ENCODE measurements at places on chromosomes 2 and 18.
A peak's percentile ranks its signal among the peaks of the same experiment; 100 is the strongest.

GRCh38 chr2:28594000-28594331 is 98.1 kb downstream of the PLB1 start:
- no peak for DNase-seq

DNA sequence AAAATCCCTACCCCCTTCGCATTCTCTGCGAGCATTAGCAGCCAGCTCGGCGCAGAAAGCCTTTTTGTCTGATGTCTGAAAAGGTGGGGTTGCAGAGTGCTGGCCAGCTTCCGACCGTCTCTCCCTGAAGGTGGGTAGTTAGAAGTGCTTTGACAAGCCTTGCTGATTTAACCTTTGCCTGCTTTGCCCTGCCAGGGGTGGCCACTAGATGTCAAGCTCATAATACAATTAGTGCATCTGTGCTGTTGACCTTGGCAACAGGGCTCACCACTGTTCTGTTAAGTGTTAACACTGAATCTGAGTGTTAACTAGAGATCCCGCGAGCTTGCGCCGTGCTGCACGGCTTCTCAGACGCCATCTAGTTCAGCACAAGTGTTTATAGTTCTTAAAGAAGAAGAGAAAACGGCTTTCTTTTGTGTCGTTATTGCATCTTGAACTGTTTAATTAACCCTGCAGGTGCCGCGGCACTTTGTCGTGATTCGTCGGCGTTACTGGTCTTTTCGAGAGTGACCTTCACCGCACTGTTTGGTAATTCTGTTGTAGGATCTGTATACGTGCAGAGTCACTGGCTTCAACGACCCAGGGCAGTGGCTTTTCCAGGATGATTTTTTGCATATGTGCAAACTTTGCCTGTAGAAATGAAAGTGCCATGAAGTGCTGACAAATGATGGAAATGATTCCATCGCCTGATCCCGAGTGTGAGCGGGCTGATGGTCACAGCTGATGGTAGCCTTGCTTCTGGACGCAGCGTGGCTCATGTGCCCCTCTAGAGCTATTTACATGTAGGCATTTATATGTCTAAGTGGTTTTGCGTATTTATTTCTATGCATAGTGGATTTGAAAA is 5.5 kb downstream of the SALL3 start:
- DNase-seq, result peak; percentile 38

GRCh38 chr2:234861841-234862735 is 89.7 kb upstream of the SH3BP4 start:
- no peak for DNase-seq

DNA sequence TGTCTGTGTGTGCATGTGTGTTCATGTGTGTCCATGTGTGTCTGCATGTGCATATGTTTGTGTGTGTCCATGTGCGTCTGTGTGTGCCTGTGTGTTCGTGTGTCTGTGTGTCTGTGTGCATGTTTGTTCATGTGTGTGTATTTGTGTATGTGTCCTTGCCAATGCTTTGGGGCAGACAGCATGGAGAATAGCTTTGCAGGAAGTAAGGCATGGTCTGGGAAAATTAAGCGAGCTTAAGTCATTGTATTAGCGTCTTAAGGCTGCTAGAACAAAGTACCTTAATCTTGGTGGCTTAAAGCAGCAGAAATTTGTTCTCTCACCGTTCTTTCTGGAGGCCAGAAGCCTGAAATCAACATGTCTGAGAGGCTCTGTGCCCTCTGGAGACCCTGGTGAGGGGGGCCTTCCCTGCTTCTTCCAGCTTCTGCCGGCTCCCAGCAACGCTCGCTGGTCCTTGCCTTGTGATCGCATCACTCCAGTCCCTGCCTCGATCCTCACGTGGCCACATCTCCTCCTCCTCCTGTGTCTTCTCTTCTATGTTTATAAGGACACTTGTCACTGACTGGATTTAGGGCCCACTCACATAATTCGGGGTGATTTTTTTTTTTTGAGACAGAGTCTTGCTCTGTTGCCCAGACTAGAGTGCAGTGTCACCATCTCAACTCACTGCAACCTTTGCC is 3.8 kb downstream of the NEU2 start:
- DNase-seq, result no peak

- peak; percentile 2 for DNase-seq
These were observed 157.4 kb downstream of the TAF4B start for GRCh38 chr18:26383454-26384270.

DNA sequence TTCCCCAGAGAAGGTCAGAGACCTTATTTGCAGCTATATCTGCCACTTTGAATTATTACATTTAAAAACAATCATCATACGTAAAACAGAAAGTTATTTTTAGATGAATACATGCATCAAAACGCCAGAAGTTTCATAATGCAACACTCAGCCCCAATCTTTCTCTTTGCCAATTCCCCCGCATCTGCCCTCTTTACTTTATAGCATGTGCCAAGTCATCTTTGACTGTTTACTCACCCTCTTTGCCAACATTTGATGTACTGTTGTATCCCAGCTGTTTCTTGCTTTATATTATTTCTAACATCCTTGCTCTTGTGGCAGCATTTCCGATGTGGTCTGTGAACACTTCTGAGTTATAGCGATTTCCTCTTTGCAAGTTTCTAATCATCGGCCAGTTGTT is 86.2 kb downstream of the CRIM1 start:
- no peak for DNase-seq

GRCh38 chr2:45851111-45851510 is 199.6 kb downstream of the PRKCE start:
- no peak for DNase-seq

DNA sequence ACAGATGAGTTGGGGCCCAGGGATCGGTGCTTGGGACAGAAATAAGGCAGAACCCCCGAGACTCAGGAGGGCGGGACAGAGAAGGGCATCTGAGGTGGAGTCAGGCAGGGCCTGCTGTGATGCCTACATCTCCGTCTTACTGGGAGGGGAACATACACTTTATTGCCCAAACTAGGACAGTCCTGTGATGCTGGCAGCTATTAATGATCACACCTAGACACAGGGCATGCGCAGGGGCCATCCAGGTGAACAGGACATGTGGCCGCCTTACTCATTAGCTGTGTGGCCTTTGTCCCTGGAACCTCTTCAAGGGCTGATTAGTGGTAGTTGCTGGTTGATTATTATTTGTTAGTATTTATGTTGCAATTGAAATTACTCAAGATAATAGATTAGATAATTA is 33.2 kb downstream of the MLPH start:
- no peak for DNase-seq

DNA sequence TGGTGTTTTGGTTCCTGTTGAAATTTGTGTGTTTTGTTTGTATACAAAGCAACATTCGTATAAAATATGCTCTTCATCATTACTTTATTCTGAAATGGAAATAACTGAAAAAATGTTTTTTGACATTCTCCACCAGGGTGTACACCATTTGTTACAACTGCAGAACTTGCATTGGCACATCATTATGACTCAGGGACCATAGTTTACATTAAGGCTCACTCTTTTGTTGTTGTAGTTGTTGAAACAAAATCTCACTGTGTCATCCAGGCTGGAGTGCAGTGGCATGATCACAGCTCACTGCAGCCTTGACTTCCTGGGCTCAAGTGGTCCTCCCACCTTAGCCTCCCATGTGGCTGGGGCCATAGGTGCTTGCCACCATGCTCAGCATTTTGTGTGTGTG is 676.6 kb downstream of the TDRD15 start:
- no peak for DNase-seq

- DNase-seq, result peak; percentile 30
These were observed 10.5 kb downstream of the ONECUT2 start for GRCh38 chr18:57445488-57446319.

GRCh38 chr2:234558642-234559041 is 61.8 kb upstream of the ARL4C start:
- no peak for DNase-seq

DNA sequence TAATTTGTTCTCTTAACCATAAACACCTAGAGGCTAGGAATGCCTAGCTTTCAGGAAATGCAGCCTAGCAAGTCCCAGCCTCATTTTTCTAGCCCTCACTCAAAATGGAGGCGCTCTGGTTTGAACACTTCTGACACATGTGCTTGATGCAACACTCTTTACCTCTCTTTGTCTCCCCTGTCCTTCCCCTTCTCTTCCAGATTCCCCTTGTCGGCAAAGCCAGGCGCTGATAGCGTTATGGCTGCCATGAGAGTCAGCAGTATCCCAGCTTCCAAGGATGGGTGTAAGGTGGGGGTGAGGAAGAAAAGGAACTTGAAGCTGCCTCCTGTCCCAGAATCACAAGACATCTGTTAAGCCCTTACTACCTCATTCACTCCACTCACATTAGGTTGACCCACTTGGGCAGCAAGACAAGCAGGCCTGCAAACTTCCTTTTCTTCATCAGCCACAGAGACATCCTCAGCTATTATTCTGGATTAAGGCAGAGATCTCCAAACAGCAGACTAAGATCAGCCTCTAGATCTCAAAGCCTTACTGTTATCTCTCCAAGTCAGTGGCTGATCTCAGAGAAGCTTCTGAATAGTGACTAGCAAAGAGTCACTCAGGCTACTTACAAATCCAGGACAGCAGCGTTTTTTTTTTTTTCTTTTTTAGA is 1.9 kb upstream of the ST3GAL5 start:
- no peak for DNase-seq

DNA sequence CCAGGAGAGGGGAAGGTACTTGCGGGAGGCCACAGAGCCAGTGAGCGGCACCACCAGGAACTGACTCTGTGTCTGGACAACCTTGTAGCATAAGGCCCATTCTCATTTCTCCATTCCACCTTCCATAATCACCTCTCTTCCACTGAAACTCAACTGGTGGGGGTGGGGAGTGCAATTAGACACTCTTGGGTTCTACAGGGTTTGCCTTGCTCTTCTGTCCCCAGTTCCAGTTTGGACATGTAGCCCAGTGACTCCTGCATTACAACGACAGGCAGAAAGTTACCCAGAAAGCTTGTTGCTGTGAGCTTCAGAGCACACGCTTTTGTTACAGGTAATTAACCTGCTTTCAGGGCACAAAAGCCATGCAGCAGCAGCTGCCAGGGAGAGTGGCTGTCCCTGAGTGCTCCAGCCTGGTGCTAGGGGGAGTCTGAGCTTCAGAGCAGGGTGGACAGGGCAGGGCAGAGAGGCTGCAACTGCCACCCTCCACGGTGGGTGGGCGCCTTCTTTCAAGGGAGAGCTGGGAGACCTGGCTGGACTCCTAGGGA is 65.2 kb downstream of the COPS8 start:
- no peak for DNase-seq

- DNase-seq, result no peak
These were observed 118.5 kb upstream of the HS6ST1 start for GRCh38 chr2:128437204-128437565.

GRCh38 chr2:69065735-69066336 is 52.9 kb downstream of the ANTXR1 start:
- no peak for DNase-seq

GRCh38 chr18:68494802-68495581 is 219.9 kb downstream of the TMX3 start:
- DNase-seq, result no peak

DNA sequence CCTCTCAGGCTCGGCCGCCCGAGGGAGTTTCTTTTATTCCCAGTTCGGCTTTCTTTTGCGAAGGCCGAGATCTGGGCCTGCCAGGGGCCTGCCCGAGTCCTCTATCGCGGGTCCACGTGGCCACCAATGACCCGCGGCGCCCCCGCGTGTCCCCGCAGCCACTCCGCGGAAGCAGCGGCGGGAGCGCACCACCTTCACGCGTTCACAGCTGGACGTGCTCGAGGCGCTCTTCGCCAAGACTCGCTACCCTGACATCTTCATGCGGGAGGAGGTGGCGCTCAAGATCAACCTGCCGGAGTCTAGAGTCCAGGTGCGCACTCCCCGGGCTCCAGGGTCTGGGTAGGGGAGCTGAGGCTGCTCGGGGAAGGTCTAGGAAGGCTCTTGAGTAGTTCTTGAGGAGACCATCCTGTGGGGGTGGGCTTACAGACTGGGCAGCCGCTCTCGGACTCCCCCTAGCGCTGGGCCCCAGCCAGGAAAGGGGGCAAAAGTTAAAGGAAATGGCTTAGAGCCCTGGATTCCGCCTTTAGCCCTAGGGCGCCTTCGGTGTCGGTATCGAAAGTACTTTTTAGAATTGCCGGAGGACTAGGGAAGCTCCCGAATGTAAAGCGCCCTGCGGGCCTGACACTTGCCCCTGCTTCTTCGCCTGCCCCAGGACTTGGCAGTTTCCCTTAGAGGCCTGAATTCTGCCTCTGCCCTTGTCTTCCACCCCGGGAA is 3.4 kb downstream of the OTX1 start:
- no peak for DNase-seq

GRCh38 chr2:38619458-38620164 is 16.9 kb upstream of the HNRNPLL start:
- no peak for DNase-seq

DNA sequence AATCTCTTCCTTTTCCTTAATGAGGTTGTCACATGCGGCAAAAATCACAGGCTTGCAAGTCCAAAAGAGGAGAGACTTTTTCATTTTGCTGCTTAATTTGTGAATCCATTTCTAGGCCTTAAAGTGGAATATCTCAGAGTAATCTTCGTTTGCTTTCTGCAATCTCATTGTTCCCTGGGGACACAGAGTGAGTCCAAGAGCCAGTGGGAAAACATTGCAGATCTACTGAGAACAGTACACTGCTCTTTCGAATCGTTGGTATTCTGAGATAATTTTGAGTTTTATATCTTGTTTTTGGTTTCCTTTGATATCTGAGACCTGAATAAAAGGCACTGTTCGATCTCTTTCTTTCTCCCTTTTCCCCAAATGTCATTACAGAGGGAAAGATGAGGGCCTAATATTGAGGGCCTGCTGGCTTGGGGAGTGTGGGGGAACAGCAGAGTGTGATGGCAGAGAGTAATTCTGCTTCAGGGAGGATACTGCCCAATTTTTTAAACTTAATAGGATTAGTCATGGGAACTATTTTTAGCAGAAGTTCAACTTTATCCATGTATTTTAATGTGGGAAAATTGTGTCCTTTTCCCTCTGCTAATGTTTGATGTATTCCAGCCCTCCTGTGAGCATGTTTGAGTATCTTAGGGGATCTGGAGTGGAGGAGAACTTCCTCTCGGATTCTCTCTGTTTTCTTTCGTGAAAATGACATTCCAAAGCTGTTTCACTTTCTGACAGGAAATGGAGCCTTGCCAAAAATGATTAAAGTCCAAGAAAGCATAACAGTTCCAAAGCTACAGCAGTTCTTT is 418.2 kb upstream of the ZEB2 start:
- DNase-seq, result no peak

DNA sequence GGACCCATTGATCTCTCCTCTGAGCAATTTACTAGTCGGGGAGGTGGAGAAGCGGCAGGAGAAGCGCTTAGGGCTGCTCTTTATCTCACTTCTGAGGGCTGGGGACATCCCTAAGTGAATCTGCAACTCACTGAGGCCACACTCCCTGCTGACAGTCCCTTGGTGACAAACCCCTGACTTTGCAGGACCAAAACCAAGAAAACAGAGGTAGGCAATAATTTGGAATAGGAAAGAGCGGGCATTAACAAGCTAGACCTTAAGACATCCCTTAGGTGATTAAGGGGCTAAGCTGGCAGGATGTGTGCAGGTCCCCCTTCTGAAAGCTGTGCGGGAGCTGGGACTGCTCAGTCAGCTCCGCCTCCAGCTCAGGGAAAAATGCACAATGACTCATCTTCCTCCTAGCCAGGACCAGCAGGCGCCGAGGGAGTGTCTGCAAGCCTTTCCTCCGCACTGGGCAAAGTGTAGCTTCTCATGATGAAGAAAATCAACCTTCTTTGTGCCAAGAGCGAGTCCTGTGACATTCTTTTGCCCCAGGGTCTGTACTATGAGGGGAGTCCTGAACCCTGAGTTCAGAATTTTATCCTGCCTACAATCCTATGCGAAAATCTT is 63.3 kb downstream of the BOD1L2 start:
- peak; percentile 30 for DNase-seq

GRCh38 chr2:237355701-237356100 is 58.3 kb downstream of the COL6A3 start:
- DNase-seq, result no peak

All from SHP77 treated with DMSO at 0.1 percent for 48 hours (cell line).